Kidney (tissue), 22 donors: ENCODE measurements at places on chromosomes 2 and 18.
A peak's percentile ranks its signal among the peaks of the same experiment; 100 is the strongest.

- no peak for DNase-seq
These were observed 383.4 kb downstream of the PTPRM start for GRCh38 chr18:7950380-7951136.

GRCh38 chr2:43831543-43832294 lies 6.9 kb downstream of the ABCG5 start:
- DNase-seq, result peak; percentile 71

- no peak for DNase-seq
These were observed 95.8 kb upstream of the RGPD4 start for GRCh38 chr2:107730898-107731297.

GRCh38 chr2:7270011-7270431 lies 352.8 kb downstream of the RNF144A start:
- peak; percentile 33 for DNase-seq

DNA sequence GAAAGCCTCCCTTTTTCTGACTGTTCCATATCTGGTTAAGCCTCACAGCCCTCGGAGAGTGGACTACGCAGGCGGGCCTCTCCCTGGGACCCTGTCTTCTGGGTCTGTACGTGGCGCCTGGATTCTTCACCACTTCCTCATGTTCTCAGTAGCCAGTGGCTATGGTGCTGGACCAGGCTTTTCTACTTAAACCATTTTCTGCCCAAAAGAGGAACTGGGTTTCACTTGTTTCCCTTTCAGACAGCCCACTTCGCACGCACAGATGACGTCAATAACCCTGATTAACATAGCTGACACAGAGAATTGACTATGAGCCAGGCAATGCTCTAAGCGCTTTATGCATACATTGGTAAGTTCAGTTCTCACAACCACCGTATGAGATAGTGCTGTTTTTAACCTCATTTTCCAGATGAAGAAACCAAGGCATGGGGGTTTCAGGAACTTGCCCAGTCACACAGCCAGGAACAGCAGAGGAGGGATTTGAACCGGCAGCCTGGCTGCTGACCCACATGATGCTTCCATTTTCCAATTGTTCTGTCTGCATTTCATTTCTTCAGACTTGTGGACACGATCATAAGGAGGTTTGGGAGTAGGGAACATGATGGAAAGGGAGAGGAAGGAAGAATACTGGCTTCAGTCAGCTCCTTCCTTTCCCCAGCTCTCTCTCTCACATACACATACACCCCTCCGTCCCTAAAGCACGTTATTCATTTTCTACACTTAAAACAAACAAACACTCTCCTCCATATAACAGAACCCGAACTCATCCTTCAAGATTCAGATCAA lies 41.7 kb downstream of the MYOM1 start:
- DNase-seq, result no peak

- DNase-seq, result no peak
These were observed 401.5 kb downstream of the DPP10 start for GRCh38 chr2:114843963-114844362.

DNA sequence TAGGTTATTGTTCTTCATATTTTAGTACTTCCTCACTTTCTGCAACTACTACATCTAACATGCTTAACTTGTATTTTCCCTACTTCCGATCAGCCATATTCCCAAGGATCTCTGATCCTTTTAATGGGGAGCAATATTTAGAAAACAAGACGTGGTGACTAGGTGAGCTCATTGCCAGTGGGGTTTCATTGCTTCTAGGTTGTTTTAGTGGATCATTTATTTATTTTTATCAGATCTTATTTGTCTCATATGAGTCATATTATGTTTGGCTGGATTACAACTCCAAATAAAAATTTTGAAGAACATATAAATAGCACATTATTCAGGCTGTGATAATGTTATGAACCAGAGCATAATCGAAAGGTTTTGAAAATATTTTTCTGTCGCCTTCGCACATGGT lies 480.9 kb upstream of the TMEFF2 start:
- no peak for DNase-seq

- no peak for DNase-seq
These were observed 564.4 kb upstream of the LINC00305 start for GRCh38 chr18:64713284-64713683.
